ENCODE measurements at places on chromosomes 1 and 21. TPM values are rescaled to one million over a fixed set of nuclear protein-coding genes. Genes with fewer than 3 reads are reported as not detected.

Gene KDF1
- polyA plus RNA-seq: 7.5 TPM

DNA sequence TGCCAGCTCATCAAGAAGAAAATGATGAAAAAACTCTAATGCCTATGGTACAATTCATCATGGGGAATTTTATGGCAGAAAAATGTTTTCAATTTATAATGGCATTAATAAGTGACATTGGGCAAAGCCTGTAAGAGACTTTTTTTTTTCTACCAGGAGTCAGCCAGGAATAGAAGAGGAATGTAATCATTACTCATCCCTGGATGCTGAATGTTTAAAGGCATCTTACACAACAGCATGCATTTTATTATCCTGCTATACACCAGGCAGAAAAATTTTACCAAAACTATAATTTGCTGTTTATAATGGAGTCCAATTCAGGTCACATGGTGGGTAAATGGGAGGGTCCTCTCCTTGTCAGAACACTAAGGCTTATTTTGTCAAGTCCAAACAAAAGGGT lies 189.9 kb upstream of the BEND5 start:
- no peak for DNase-seq

DNA sequence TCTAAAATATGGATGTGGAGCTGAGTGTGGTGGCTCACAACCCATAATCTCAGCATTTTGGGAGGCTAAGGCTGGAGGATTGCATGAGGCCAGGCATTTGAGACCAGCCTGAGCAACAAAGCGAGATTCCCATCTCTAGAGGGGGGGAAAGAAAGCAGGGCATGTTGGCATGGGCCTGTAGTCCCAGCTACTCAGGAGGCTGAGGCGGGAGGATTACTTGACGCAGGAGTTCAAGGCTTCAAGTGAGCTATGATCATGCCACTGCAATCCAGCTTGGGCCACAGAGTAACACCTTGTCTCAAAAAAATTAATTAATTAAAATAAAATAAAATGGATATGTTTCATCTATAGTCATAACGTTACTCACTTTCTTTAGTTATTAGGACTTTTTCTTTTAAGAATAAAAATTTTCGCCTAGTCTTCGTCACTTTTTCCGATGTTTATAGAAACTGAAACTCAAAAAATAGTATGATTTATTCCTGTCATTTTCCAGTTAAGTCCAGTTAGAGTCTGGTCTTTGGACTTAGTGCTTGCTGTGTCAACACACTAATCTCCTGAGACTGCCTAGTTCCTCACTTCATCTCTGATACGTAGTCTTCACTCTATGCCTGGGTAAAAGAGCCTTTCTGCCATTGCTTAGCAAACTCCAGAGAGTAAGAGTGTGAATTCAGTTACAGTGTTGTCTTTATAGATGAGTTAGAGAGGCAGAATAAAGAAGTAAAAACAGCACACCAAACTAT lies 28.0 kb downstream of the IARS2 start:
- no peak for DNase-seq

DNA sequence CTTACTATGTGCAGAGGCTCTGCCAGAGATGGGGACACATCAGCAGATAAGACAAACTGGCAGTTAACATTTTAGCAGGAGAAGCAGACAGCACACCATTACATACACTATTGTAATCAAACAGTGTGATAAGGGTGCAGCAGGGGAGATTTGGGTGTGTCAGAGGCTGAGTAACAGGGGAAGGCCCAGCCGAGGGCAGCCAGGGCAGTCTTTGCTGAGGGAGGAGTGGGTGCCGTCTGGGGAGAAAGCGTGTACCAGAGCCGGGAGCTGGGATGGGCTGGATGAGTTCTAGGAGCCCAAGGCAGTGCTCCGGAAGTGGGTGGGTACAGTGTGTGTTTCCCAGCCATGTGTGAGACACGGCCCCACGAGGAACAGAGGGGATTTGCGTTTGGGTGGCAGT lies 31.2 kb downstream of the KCNA10 start:
- DNase-seq: no peak

Gene ATP6V1G3
- 3.2 TPM for polyA plus RNA-seq

Gene PUM1
- 140 TPM for polyA plus RNA-seq

Gene PMVK
- 34.9 TPM for polyA plus RNA-seq

GRCh38 chr1:114302821-114303220 lies 149.2 kb upstream of the SYT6 start:
- DNase-seq: no peak

DNA sequence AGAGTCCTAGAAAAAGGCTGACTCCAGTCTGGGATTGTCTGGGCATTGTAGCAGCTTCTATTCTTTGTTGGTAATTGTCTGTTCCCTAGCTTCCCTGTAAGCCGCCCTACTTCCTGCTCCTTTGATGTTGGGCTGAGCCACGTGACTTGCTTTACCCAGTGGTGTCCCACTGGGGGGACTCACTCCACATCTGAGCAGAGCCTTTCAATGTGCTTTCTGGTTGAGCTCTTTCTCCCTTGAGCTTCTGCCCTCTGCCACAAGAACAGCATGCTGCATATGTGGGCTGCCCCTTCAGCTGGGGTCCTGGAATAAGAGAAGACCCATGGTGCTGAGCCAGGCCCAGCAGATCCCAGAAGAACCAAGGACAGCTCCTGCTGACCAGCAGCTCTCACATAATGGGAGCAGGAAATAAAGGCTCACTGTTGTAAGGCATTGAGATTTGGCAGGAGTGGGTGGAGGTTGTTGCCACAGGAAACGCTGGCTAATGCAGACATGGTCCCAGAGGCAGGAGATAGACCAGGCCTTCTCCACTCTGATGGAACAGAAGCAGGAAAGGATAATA lies 276.3 kb upstream of the GJB5 start:
- no peak for DNase-seq

GRCh38 chr1:29625084-29625420 lies 388.7 kb downstream of the PTPRU start:
- DNase-seq: no peak

Gene RGS21
- polyA plus RNA-seq: not detected

All from left kidney (tissue), 8 donors.